ENCODE measurements at places on chromosomes 2 and 18. TPM values are rescaled to one million over a fixed set of nuclear protein-coding genes. Genes with fewer than 3 reads are reported as not detected.
A peak's percentile ranks its signal among the peaks of the same experiment; 100 is the strongest.

DNA sequence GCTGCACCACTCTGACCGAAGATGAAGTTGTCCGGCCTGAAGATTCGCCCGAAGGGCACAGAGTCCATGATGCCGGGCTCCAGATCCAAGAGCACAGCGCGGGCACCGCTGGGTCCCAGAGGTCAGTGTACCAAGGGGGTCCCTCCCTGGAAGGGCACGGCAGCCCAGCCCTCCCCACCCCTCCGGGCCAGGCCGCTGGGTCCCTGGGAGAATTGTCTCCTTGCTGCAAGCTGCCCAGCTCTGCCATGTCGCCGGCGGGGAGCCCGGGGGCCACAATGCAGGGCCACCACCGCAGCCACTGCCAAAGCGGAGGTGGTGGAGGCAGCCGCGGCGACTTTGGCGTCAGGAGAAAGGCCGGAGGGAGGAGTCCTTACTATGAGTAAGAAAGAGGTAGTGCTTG, 189.5 kb upstream of the CYRIA start:
- no peak for DNase-seq
- H3K36me3 ChIP-seq, result no peaks in the 10 kb centered on the region
- H3K27ac ChIP-seq, result no peak overlapping the region
- H3K4me3 ChIP-seq, result no peak overlapping the region
- H3K27me3 ChIP-seq, result no peaks in the 10 kb centered on the region

- no peaks in the 10 kb centered on the region for H3K27me3 ChIP-seq
- no peak for DNase-seq
- no peaks in the 10 kb centered on the region for H3K36me3 ChIP-seq
- H3K4me3 ChIP-seq, result no peak overlapping the region
- H3K27ac ChIP-seq, result no peak overlapping the region
- no peaks in the 10 kb centered on the region for H3K4me1 ChIP-seq
Observed at GRCh38 chr2:51760441-51760840, 728.5 kb upstream of the NRXN1 start.

DNA sequence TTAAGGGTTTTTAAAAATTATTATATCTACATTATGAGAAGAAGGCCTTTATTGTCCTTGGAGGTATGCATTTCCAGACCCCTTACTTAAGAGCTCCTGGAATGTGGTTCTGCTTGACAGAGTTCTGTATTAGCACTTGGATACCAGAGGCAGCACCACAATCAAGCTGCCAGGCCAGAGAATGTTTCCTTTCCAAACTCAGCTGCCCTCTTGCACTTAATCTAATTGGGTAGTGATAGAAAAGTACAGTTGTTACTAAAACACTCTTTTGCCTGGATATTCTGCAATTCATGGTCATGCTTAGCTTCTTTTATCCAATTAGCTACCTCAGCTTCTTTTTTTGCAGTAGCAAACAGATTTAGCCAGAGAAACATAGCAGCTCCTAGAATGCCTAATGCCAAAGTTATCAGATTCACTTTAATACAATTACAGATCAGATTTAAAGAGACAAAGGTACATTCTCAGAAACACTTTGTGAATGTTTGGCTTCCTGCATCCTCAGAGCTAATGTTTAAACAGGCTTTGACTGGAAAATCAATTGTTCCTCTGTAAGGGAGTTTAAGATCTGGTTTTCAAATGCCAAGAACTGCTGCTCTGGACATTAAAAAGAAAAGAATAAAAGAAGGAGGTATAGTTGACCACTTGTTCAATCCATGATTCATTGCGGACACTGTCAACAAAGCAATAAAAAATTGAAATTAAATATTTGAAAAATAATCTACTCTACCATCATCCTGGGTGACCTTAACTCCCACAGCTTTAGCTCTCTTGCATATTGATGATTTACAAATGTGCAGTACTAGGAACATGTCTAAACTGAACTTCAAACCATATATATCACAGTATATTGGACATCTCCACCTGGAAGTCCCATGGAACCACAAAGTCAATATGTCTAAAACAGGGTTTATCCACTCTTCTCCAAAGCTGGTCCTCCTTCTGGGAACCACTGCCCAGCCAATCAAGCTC, 12.8 kb downstream of the NOSTRIN start:
- H3K27ac ChIP-seq, result no peak overlapping the region
- H3K4me1 ChIP-seq, result no peaks in the 10 kb centered on the region
- peaks cover 1% of the 10 kb centered on the region for H3K36me3 ChIP-seq

DNA sequence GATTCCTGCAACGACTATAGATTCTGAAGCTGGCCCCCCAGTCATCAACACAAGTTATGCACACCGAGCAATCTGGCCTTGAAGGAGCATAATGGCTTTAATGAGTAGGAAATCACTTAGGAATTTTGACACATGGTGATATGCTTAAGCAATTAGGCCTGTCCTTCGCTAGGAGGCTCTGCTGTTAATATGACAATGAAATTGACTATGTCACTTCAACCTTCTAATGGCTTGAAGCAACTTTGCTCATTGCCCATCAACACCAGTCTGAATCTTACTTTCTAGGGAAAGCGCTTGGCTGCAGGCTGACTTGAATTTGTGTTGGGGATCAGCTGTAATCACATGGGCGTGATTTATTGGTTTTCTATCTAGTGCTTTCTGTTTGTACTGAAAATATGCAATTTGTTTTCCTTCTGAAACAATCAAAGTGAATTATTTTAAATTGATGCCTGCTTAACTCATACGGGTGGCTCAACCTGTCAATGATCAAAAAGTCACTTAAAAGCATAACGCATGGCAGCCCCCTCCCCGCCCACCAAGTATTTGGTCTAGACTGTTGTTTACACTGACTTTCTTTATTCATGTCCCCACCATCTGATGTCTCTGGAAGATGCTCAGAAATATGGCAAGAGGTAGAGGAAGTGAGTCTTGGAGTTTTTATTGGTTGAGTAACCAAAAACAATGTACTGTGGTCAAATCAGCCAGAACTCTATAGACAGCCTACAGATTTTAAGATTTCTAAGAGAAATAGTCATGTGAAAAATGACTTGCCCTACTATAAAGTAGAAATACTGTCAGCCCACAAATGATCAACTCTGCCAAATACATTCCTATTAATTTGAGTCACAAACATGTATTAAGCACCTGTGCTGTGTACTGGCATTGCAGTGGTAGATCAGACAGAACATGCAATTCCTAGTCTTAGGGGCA, 344.9 kb downstream of the RBM43 start:
- no peak overlapping the region for H3K27ac ChIP-seq
- no peak for DNase-seq
- H3K27me3 ChIP-seq, result peaks cover under 1% of the 10 kb centered on the region
- no peaks in the 10 kb centered on the region for H3K36me3 ChIP-seq
- H3K4me1 ChIP-seq, result peaks cover under 1% of the 10 kb centered on the region

DNA sequence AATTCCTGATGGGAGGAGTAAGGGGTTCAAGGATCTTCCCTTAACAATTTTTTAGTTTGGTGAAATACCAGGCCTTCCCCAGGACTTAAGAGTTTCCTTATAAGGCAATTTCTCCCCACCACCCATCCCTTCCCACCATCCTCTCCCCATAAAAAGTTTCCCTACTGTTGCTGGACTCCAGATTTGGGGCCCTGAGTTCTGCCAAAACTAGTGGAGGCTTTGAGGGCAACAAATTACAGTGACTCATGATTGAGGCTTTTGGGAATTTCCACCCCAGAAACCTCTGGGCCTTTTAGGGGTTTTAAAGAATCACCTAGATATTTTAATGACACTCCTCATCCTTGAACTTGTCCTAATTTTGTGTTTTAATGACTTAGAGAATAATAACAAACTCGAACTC, 14.3 kb upstream of the EN1 start:
- H3K27me3 ChIP-seq, result peaks cover 59% of the 10 kb centered on the region
- no peak overlapping the region for H3K27ac ChIP-seq
- H3K4me3 ChIP-seq, result no peak overlapping the region
- peaks cover 3% of the 10 kb centered on the region for H3K4me1 ChIP-seq
- no peaks in the 10 kb centered on the region for H3K36me3 ChIP-seq
- no peak for DNase-seq

GRCh38 chr18:45900623-45901022, 66.5 kb downstream of the EPG5 start:
- H3K4me3 ChIP-seq, result no peak overlapping the region
- H3K36me3 ChIP-seq, result peaks cover 20% of the 10 kb centered on the region
- H3K27ac ChIP-seq, result no peak overlapping the region
- no peak for DNase-seq
- H3K4me1 ChIP-seq, result peaks cover 2% of the 10 kb centered on the region

DNA sequence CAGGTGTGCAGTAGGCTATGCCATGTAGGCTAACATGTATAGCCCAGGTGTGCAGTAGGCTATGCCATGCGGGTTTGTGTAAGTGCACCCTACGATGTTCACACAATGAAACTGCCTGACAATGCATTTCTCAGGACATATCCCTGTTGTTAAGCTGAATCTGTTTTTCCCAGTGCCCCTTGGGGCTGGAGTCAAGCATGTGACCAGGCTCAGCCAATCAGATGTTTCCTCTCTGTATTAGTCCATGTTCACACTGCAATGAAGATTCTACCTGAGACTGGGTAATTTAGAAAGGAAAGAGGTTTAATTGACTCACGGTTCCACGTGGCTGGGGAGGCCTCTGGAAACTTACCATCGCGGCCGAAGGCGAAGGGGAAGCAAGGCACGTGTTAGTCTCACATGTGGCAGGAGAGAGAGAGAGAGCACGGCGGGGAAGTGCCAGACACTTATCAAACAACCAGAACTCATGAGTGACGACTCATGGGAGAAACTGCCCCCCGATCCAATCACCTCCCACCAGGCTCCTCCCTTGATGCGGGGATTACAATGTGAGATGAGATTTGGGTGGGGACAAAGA, 24.2 kb downstream of the ITM2C start:
- H3K4me3 ChIP-seq, result no peak overlapping the region
- peak; percentile 6 for DNase-seq
- H3K27ac ChIP-seq, result no peak overlapping the region
- no peaks in the 10 kb centered on the region for H3K36me3 ChIP-seq
- peaks cover 10% of the 10 kb centered on the region for H3K27me3 ChIP-seq
- H3K4me1 ChIP-seq, result peaks cover 30% of the 10 kb centered on the region

CNGA3 gene
- not detected for total RNA-seq

DNA sequence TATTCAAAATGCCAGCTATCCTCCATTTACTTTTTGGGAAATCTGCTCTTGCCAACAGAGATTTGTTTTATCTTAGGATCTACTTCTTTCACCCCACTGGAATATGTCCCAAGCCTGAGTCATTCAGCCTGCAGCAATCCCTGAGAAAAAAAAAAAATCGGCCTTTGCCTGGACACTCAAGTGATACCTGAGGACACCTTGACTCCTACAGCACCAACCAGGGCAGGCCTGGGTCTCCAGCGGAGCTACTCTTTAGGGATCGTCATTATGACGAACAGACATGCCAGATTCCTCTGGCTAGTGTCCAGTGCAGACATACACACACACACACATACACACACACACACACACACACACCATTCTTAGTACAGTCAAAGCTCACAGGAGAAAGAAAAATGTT, 2.2 kb upstream of the UGT1A6 start:
- H3K27me3 ChIP-seq, result peaks cover 5% of the 10 kb centered on the region
- no peak overlapping the region for H3K4me3 ChIP-seq
- H3K36me3 ChIP-seq, result no peaks in the 10 kb centered on the region
- no peak for DNase-seq
- H3K4me1 ChIP-seq, result no peaks in the 10 kb centered on the region

GRCh38 chr18:9988665-9989064, 74.8 kb downstream of the VAPA start:
- no peaks in the 10 kb centered on the region for H3K36me3 ChIP-seq
- no peaks in the 10 kb centered on the region for H3K4me1 ChIP-seq
- no peak for DNase-seq
- H3K4me3 ChIP-seq, result no peak overlapping the region

GRCh38 chr2:31382452-31383120, 32.0 kb downstream of the XDH start:
- H3K27me3 ChIP-seq, result no peaks in the 10 kb centered on the region
- no peaks in the 10 kb centered on the region for H3K36me3 ChIP-seq
- H3K27ac ChIP-seq, result no peak overlapping the region

DNA sequence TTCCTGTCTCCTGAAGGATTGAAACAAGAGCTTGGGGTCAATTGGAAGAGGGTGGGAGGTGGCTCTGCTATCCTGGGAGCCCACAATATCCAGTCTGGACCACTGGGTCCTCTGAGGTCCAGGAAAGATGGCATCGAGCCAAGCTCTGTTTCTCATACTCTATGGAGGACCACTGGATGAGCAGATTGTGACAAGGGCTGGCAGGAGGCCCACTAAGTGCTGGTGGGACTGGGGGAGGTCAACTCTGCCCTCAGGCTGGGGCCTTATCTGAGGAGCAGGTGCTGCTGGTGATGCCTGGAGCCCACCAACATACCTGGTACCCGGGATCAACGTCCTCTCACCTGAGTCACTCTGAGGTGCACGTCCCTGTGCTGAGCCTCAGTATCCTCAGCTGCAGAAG, 142.4 kb downstream of the NDUFA10 start:
- peaks cover 2% of the 10 kb centered on the region for H3K4me1 ChIP-seq
- DNase-seq, result no peak
- H3K27ac ChIP-seq, result no peak overlapping the region
- H3K36me3 ChIP-seq, result peaks cover 5% of the 10 kb centered on the region
- peaks cover 19% of the 10 kb centered on the region for H3K27me3 ChIP-seq
- no peak overlapping the region for H3K4me3 ChIP-seq

HK2 gene
- total RNA-seq, result 40.9 TPM

CYS1 gene
- total RNA-seq, result 0.14 TPM

DNA sequence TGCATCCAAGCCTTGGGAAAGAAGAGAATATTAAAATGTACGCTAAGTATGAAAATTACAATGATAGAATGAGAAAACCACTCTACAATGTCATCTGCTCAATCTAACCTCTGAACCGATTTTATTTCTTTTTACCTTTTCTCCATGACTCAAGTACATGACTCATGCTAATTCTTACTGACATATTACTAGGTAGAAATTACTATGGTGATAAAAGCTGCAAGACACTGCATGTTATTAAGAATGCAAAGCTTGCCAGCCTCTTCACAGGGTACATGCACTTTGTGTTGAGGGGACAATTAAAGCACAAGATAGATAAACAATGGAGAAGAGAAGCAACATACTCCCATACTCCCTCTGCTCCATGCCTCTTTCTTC, 20.7 kb downstream of the SFT2D3 start:
- peaks cover 5% of the 10 kb centered on the region for H3K4me1 ChIP-seq
- H3K4me3 ChIP-seq, result no peak overlapping the region
- peaks cover 32% of the 10 kb centered on the region for H3K36me3 ChIP-seq
- H3K27me3 ChIP-seq, result no peaks in the 10 kb centered on the region
- no peak for DNase-seq
- no peak overlapping the region for H3K27ac ChIP-seq

GRCh38 chr2:230687498-230687897, 25.1 kb upstream of the CAB39 start:
- H3K4me1 ChIP-seq, result peaks cover 32% of the 10 kb centered on the region
- no peak overlapping the region for H3K4me3 ChIP-seq
- H3K27ac ChIP-seq, result no peak overlapping the region
- no peak for DNase-seq

CELF4 gene
- not detected for total RNA-seq

DNA sequence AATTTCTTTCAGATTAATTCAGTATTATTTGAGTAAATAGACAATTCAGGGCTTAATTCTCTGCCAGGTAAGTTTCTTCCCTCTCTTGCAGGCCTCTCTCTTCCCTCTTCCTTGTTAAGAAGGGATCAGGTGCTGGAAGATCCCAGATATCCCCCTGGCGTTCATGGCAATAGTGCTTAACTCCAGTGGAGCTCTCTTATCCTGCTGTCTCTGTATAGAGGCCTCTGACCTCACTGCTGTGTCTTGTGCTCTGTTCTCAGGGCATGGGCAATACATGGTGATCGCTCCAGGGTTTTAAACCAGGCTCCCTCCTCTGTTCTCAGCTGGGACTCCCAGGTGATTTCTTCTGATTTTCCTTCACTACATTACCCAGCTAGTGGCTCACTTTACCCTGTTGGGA, 226.8 kb downstream of the MC4R start:
- no peak for DNase-seq
- H3K36me3 ChIP-seq, result no peaks in the 10 kb centered on the region
- H3K4me1 ChIP-seq, result no peaks in the 10 kb centered on the region
- H3K27me3 ChIP-seq, result no peaks in the 10 kb centered on the region

CCDC141 gene
- 15.0 TPM for total RNA-seq
